ENCODE measurements at places on chromosomes 2 and 18.

GRCh38 chr2:112684415-112684775, 36.4 kb upstream of the NT5DC4 start:
- no peak for DNase-seq

- DNase-seq, result no peak
These were observed 10.5 kb downstream of the PTMA start for GRCh38 chr2:231718799-231719198.

- DNase-seq, result no peak
These were observed 1.4 kb downstream of the CLUL1 start for GRCh38 chr18:598124-598589.

GRCh38 chr2:102764083-102764482, 2.3 kb downstream of the TMEM182 start:
- DNase-seq, result no peak

- DNase-seq, result no peak
These were observed 53.1 kb downstream of the KCTD1 start for GRCh38 chr18:26495287-26495686.

- no peak for DNase-seq
These were observed 365.4 kb upstream of the FSIP2 start for GRCh38 chr2:185373229-185373628.

DNA sequence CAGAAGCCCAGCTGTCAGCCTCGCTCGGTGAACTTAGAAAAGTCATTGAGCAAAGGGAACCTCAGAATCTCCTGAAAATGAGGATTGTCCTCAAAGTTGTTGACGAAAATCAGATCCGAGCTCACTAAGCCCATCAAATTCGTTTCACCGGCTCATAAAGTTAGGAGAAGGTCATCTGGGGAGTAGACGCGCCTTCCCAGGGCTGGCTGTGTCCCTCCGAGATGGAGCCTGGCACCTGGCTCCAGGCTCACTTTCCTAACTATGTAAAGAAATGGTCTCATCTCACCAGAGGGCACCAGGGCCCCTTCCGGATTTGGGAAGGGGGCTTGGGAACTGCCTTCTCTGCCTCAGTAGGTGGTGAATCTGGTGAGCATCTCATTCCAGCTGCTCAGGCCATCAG, 145.5 kb downstream of the PXDN start:
- no peak for DNase-seq

DNA sequence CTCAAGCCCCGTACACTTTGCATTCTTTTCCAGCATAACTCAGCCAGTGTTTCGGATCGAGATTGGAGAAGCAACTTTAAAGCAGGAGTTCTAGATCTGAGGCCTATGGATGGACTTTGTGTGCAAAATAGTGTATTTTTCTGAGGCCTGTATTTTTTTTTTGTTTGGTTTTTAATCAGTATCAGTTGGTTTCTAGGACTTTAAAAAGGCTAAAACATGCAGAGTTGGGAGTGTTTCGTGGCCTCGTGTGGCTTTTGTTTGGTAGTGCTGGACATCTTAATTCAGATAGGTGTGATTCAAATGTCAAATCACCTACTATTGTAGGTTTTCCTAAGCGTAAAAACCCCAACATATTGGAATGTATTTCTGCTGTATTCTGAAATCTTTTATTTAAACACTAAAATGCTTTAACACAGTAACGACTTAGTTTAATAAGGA, 282 bp upstream of the PUS10 start:
- no peak for DNase-seq

DNA sequence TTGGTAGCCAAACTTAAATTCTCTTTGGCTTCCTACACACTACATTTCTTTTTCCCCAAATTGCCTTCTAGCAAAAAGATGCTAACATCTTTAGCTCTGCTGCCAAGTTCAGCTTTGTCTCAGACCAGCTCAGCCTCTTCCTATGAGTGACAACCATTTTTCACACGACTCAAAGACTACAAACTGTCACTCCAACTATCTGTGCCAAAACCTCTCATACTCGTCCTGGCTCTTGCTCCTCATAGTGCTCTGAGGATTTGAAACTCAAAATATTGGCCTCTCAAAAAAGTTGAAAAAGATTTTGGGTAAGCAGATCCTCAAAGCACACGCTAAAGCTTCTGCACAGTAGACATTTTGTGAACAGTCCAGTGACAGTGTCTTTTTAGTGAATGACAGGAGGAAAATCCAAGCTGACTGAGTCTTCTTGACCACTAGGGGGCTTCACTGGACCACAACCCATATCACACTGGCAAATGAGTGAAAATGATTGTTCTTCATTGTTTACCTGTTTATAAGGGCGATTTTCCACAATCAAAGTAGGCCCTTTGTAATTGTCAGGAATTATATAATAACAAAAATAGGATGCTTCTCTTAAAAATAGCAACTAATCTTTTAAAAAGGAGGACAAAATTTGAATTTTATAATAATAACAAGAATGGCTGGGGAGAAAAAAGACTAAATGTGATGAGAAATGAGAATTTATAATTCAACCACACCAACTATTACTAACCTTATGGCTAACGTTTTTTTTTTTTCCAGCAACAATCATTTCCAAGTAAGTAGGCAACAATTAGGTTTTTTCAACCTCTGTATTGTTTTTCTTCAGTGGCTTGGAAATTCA, 85.5 kb upstream of the PGAP1 start:
- peak; percentile 89 for DNase-seq

- DNase-seq, result no peak
These were observed 64.1 kb downstream of the FBXO15 start for GRCh38 chr18:74083557-74083952.

- peak; percentile 46 for DNase-seq
These were observed 88.5 kb upstream of the SH3BP4 start for GRCh38 chr2:234863043-234863934.

DNA sequence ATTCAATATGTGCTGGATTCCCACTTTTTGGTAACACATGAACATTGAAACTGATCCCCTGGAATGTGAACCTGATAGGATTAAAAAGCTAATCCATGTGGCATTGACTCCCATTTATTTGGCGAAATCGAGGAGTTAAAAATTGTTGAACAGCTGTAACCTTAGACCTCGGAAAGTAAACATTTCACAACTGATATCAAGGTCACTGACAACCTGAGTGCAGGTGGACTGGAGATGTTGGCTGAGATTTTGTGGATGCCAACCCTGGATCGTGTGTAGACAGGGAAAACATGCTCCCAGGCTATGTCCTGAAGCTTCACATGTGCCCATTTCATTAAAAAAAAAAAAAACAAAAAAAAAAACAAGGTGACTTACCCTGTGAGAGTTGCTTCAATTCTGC, 204.8 kb downstream of the SETBP1 start:
- DNase-seq, result no peak

- no peak for DNase-seq
These were observed 92.6 kb downstream of the ACTR2 start for GRCh38 chr2:65320042-65320725.

DNA sequence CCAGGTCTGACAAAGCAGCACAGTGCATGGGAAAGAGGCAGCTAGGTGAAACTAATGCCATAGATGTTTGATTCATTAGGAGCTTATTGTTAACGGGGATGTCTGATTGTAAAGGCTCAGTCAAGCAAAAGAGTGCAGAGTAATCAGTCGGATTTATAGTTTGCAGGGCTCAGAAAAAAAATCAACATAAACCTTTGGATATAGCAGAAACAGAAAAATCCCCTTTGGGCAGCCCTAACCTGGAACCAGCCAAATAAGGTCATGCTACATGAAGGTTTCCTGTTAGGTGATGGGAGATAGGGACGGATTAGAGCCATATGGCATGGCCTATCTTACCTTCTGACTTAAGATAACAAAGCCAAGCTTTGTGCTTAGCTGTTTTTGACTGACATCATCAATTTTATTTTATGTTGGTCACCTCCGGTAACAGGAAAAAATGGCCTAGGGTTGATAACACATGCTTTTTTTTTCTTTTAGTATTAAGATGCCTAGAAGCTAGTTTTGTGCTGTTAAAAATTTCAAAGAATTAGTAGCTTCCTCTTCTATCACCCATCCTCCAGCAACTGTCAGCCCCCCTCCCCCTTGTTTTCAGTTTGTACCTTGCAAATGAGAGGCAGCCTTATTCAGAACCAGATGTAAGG, 60.7 kb upstream of the ZEB2 start:
- DNase-seq, result no peak

GRCh38 chr2:68689553-68690537, 44.8 kb upstream of the ARHGAP25 start:
- peak; percentile 8 for DNase-seq

DNA sequence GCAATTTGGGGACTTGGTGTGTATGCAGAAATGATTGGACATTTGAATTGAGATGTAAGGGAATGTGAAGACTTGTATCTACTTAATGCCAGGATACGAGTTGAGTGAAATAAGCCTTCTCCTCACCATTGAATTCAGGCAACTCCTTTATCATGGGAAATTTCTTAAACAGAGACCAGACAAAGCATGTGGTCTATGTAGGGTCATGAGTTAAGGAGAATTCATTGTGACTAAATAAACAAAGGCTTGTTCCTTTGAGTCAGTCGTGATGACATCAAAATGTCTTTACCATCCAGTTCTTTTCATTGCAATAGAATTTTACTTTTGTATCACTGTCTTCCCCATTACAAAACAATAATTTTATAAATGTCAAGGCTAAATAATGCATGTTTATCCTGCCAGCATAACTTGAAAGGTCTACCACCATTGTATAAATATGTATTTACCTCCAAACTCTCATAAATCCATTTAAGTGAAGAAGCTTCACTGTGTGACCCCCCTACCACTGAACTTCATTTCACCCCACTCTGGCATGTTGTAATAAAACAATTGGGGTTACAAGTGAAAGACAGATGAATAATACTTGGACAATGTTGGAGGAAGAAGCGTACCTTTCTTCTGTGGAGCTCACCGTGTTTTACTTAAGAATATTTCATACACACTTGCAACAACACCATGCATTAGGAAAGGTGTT, 149.4 kb downstream of the EPHA4 start:
- no peak for DNase-seq

DNA sequence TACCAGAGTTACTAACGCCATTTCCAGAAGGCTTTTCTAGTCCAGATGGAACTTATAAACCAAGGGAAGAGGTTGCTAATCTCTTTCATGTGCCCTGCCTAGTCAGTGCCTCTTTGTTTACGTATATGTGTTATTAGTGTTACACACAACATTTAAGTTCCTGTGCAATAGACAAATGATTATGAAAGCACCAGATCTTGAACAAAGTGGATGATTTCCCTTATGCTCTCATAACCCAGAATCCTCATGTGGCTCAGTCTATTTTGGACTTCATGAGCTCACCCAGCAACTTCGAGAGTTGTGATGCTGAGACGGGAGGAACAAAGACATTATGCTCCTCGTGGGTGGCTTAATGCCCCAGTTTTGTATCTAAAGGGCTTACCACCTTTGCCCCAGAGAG, 214.4 kb upstream of the SP5 start:
- peak; percentile 76 for DNase-seq

DNA sequence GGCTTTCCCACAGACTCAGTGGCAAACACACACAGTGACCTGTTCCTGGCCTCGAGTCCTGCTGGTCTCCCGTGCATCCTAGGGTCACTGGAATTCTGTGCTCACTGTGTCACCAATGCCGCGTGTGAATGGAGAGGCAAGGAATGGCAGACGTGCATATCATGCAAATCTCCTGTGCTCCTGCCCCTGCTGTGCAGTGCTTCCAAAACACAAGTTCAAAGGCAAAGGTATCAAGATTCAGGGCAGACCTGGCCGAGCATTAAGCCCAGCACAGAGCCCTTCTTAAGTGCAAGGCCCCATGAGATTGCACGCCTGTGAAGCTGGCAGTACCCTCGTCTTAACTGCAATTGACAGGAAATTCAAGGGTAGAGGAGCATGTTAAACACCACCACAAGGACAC, 129.1 kb downstream of the NDUFA10 start:
- DNase-seq, result no peak

GRCh38 chr2:239676716-239677452, 276.1 kb upstream of the HDAC4 start:
- no peak for DNase-seq

DNA sequence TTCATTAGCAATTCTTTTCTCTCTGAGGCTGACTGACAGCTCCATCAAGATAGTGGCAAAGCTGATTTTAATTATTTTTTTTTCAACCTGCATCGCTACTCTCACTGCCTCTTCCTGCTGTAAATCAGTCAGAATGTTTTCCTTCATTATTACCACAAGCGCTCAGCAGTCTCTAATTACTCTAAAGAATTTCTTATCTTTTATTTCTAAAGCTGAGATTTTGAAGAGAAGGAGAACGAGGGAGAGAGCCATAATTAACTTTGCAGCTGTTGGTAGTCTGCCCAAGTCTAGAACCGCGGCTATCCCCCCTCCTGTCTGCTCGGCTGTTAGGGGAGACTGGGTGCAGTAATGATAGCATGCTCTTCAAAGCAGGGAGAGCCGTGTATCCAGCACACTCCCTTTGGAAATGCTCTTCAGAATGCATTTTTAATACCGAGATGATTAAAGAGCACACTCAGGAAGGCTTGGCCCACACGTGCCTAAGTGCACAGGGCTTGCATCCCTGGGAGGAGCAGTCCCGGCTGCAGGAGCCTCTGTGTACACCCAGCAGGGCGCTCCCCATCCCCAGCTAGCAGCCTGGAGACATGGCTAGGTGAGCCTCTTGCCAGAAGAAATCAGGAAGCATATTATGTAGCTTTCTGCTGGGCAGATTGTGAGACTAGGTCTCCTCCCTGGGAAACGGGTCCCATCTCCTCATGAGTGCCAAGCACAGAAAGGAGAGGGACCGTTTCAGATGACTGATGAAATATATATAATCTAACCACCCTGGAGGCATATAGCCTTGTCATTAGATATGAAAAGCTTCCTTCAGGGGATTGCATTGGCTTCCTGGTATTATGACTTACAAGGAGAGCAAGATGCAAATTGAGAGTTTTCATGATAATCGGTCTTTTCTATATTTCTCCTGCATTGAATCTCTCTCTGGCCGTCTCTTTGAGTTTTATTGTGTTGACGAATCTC, 555.2 kb downstream of the CMPK2 start:
- no peak for DNase-seq

- DNase-seq, result no peak
These were observed 243.1 kb downstream of the EN1 start for GRCh38 chr2:118604371-118604770.

GRCh38 chr2:33644215-33644614, 45.1 kb upstream of the FAM98A start:
- no peak for DNase-seq

All from Ammon's horn (tissue), 1 donor.